ENCODE measurements at places on chromosomes 7 and 10. TPM values are rescaled to one million over a fixed set of nuclear protein-coding genes. Genes with fewer than 3 reads are reported as not detected.

FOXP2 gene
- 19.8 TPM for total RNA-seq

ERVW-1 gene
- not detected for total RNA-seq

CRYGN gene
- total RNA-seq, result not detected

SUN3 gene
- not detected for total RNA-seq

GIGYF1 gene
- total RNA-seq, result 87.9 TPM

SEMA3C gene
- 344 TPM for total RNA-seq

ACSM6 gene
- total RNA-seq, result not detected

TMEM236 gene
- total RNA-seq, result 1.4 TPM

FGFR2 gene
- 17.9 TPM for total RNA-seq

- H3K27ac ChIP-seq, result no peak overlapping the region
- no peak overlapping the region for H3K4me3 ChIP-seq
- no peaks in the 10 kb centered on the region for H3K36me3 ChIP-seq
- H3K4me1 ChIP-seq, result peaks cover 19% of the 10 kb centered on the region
- no peak for DNase-seq
- H3K27me3 ChIP-seq, result no peaks in the 10 kb centered on the region
These were observed 28.6 kb upstream of the ADD3 start for GRCh38 chr10:109979215-109979614.

GRCh38 chr10:121157998-121158397, 306.8 kb downstream of the WDR11 start:
- no peaks in the 10 kb centered on the region for H3K27me3 ChIP-seq
- peak; percentile 71 for DNase-seq
- no peak overlapping the region for H3K27ac ChIP-seq

DNA sequence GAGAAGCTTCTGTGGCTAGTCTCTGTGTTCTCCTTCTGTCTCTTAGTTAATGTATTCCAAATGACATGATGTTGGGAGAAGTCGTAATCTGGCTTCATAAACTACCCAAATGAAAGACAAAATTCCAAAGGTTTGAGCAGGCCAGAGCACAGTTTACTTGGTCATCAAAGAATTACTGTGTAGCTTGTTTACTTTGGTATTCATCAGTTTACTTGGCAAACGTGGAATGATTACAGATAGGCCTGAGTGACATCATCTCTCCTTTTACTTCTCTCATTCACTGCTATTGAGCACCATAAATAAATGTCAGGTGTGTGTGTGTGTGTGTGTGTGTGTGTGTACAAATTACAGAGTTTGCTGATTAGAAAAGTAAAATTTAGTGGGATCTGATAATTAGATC, 327.3 kb downstream of the PHTF2 start:
- no peak overlapping the region for H3K27ac ChIP-seq
- DNase-seq, result no peak
- H3K4me1 ChIP-seq, result no peaks in the 10 kb centered on the region
- no peaks in the 10 kb centered on the region for H3K27me3 ChIP-seq
- H3K36me3 ChIP-seq, result no peaks in the 10 kb centered on the region

GRCh38 chr7:139679731-139680594, 97.8 kb downstream of the HIPK2 start:
- no peaks in the 10 kb centered on the region for H3K36me3 ChIP-seq
- no peaks in the 10 kb centered on the region for H3K27me3 ChIP-seq
- peaks cover 70% of the 10 kb centered on the region for H3K4me1 ChIP-seq
- DNase-seq, result peak; percentile 61
- no peak overlapping the region for H3K4me3 ChIP-seq

- H3K27me3 ChIP-seq, result no peaks in the 10 kb centered on the region
- no peaks in the 10 kb centered on the region for H3K36me3 ChIP-seq
- H3K4me3 ChIP-seq, result no peak overlapping the region
- H3K4me1 ChIP-seq, result no peaks in the 10 kb centered on the region
These were observed 358.0 kb upstream of the MGMT start for GRCh38 chr10:129108994-129109393.

DNA sequence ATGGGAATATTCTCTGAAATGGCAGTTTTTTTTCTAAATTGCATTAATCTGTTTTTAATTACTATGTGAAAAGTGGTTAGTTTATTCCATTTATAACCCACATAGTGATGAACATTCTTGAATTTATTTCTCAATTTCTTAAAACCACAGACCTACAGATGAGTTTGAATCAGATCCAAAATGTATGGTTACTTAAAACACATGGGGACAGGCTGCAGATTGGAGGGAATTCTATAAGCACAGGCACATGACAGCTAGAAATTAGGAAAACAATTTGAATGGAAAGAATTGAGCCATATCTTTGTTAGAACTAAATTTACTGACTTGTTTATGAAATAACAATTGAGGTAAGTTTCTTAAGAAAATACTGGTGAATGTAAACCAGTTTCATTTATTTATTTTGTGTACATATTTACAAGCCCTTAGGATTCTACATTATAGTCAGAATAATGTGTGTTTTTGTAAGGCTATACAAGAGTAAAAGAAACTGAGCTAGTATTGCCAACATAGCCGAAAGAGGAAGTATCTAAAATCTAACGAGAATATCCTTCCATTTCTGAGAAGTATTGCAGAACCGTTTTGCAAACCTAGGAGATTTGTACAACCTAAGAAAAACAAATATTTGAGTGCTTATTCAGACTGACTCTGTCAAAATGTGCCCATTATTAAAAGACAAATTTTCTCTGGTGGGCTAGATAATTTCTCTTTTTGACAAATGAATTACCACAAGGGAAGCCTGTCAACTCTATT, 434.3 kb upstream of the SEMA3D start:
- DNase-seq, result no peak
- H3K27me3 ChIP-seq, result no peaks in the 10 kb centered on the region
- H3K27ac ChIP-seq, result no peak overlapping the region
- no peaks in the 10 kb centered on the region for H3K4me1 ChIP-seq
- H3K36me3 ChIP-seq, result no peaks in the 10 kb centered on the region

- H3K27me3 ChIP-seq, result no peaks in the 10 kb centered on the region
- no peak for DNase-seq
- H3K4me1 ChIP-seq, result no peaks in the 10 kb centered on the region
- no peak overlapping the region for H3K4me3 ChIP-seq
- no peak overlapping the region for H3K27ac ChIP-seq
These were observed 52.1 kb downstream of the TRRAP start for GRCh38 chr7:98930464-98930863.

GRCh38 chr10:48818861-48819520, 120.6 kb downstream of the LRRC18 start:
- no peaks in the 10 kb centered on the region for H3K4me1 ChIP-seq
- DNase-seq, result no peak
- no peak overlapping the region for H3K4me3 ChIP-seq

GRCh38 chr10:129329385-129330055, 137.5 kb upstream of the MGMT start:
- no peak overlapping the region for H3K4me3 ChIP-seq
- no peaks in the 10 kb centered on the region for H3K36me3 ChIP-seq
- no peak for DNase-seq

GRCh38 chr10:70648427-70648826, 23.9 kb upstream of the ADAMTS14 start:
- no peaks in the 10 kb centered on the region for H3K27me3 ChIP-seq
- no peak overlapping the region for H3K27ac ChIP-seq
- DNase-seq, result no peak
- H3K36me3 ChIP-seq, result no peaks in the 10 kb centered on the region
- no peak overlapping the region for H3K4me3 ChIP-seq

DNA sequence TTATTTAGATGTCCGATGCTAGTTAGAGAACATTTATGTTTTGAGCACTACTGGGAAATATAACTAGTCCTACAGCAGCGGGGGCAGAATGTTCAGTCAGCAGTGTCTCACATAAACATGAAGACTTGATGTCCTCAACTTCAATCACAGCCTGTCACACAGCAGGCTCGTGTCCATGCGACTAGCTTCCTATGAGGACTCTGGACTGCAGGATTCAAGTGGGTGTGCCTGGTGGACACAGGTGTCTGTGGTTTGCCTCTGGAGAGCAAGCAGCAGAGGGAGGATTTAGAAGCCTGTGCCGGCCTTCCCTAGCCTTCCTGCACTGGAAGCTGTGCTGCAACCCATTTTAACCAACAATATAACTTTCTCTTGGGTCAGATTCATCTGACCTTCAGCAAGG, 30.0 kb upstream of the LANCL2 start:
- no peaks in the 10 kb centered on the region for H3K4me1 ChIP-seq
- no peak overlapping the region for H3K27ac ChIP-seq
- H3K36me3 ChIP-seq, result no peaks in the 10 kb centered on the region
- no peaks in the 10 kb centered on the region for H3K27me3 ChIP-seq
- no peak overlapping the region for H3K4me3 ChIP-seq

GRCh38 chr7:129367349-129367699, 66.9 kb upstream of the STRIP2 start:
- H3K27ac ChIP-seq, result peak overlapping the region; percentile 81
- H3K4me1 ChIP-seq, result peaks cover 9% of the 10 kb centered on the region
- no peak for DNase-seq
- H3K27me3 ChIP-seq, result no peaks in the 10 kb centered on the region
- H3K36me3 ChIP-seq, result no peaks in the 10 kb centered on the region
- no peak overlapping the region for H3K4me3 ChIP-seq

GRCh38 chr10:101896225-101896877, 52.8 kb upstream of the KCNIP2 start:
- H3K27ac ChIP-seq, result no peak overlapping the region
- no peaks in the 10 kb centered on the region for H3K27me3 ChIP-seq
- no peaks in the 10 kb centered on the region for H3K4me1 ChIP-seq
- H3K4me3 ChIP-seq, result no peak overlapping the region

DNA sequence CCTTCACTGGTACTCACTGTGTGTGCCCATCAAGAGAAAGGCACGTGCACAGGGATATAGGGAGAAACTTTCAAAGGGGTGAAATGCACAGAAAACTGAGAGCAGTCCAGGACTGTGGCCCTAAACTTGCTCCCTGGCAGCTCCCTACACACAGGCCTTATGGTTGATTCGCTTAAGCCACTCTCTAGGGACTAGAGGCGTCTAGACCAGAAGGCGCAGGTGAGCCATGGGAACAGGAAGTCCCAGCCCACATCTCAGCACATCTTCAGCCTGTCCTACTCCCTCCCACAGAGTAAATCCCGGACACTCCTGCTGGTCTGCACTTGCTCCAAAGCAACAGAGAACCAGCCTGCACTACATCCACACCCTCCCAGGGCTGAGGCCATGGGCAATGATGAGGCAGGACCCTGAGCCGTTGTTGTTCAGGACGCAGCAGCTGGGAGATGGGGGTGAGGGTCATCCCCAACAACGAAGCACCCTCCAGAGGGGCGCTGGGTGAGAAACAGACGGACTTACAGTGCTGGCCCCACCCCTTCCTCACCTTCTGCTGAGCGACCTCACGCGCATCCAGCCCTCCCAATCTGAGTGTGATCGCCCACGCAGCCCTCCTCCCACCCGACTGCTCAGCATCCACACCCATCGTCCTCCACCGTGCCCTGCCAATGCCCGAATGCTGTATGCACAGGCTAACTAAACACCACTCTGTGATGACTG, 109.3 kb downstream of the TNS3 start:
- H3K4me3 ChIP-seq, result no peak overlapping the region
- H3K4me1 ChIP-seq, result peaks cover 72% of the 10 kb centered on the region
- H3K27me3 ChIP-seq, result no peaks in the 10 kb centered on the region

DNA sequence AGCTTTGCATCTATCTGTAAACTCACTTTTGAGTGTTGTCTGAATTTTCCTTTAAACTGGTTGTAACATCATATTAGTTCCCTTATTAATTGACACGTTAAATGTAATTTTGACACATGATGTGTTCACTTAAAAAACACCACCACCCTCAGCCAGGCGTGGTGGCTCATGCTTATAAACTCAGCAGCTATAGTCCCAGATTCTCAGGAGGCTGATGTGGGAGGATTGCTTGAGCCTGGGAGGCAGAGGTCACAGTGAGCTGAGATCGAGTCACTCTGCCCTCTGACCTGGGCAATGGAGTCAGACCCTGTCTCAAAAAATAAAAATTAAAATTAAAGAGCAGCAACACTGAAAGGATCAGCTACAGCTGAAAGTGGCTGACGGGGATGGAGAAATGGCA, 60.0 kb upstream of the CYTH3 start:
- H3K4me3 ChIP-seq, result no peak overlapping the region
- H3K4me1 ChIP-seq, result no peaks in the 10 kb centered on the region
- H3K36me3 ChIP-seq, result peaks cover 19% of the 10 kb centered on the region

DNA sequence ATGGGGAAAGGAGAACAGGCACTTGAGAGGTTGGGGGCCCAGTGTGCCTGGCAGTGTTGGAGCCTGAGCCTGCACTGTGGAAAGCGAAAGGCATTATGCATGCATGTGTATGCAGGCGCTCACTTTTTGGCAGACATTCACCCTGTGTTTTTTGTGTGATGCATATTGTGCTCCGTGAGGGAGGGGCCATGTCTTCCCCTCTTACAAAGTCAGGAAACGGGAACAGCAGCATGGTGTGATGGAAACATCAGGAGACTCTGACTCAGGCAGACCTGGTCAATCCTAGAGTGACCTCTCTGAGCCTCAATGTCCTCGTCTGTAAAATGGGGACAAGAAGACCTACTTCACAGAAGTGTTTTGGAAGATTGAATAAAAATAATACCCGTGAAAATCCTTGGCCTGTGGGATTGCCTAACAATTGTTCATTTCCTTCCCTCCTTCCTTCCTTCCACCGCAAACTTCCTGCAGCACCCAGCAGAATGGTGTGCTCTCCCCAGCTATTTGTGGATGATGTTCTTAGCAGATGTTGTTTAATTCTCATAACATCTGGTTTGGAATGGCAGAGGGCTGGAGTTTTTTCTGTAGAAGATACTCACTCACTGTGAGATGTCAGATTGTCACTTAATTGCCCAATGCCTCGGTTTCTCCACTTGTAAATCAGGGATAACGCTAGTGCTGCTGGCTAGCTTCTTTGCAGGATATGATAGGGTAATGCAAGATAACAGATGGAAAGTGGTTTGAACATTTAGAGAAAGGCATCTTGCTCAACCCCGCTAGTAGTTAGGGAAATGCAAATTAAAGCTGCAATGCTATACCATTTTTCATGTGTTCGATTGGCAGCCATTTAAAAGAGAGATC, 39.8 kb downstream of the CDH23 start:
- H3K4me1 ChIP-seq, result no peaks in the 10 kb centered on the region
- H3K4me3 ChIP-seq, result no peak overlapping the region
- no peak for DNase-seq

DNA sequence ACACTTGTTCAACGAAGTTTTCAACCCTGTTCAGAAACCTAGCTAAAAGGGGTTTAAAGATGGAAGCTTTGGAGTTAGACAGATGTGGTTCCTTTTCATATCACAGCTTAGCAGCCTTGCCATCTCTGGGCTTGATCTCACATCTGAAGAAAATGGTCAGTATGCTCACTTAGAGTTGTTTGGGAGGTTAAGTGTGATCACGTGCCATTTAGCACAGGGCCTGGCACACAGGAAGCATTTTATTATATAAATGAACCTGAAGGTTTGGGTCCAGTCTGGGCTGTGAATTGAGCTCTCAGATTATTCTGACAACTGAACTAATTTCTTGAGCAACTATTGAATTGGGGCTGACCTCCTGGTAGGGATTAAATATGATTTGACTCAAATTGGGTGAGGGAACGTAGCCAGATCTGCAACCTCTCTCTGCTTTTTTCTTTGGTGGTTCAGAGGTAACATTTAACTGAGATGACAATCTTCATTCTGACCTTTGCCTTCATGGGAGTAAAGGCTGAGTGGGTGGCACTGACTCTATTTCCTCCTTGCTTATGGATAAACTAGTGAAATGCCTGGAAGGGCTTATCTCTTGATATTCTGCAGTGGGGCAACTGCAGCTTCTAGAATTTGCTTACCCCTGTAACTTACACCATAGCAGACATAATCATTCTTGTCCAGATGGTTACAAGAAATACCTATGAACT, 10.2 kb upstream of the HKDC1 start:
- no peaks in the 10 kb centered on the region for H3K27me3 ChIP-seq
- H3K4me1 ChIP-seq, result no peaks in the 10 kb centered on the region
- DNase-seq, result no peak
- H3K36me3 ChIP-seq, result peaks cover 23% of the 10 kb centered on the region
- no peak overlapping the region for H3K27ac ChIP-seq

GRCh38 chr10:27547047-27547446, 42.9 kb downstream of the RAB18 start:
- peaks cover 2% of the 10 kb centered on the region for H3K4me1 ChIP-seq
- H3K27ac ChIP-seq, result no peak overlapping the region
- H3K36me3 ChIP-seq, result peaks cover 25% of the 10 kb centered on the region
- no peak for DNase-seq

Data from stomach (tissue), 19 donors.